ENCODE measurements at places on chromosomes 12 and 14.

GRCh38 chr14:34135492-34135891, 184.6 kb upstream of the EGLN3 start:
- no peak for DNase-seq

- DNase-seq = no peak
These were observed 108.7 kb downstream of the PTGER2 start for GRCh38 chr14:52422650-52423356.

DNA sequence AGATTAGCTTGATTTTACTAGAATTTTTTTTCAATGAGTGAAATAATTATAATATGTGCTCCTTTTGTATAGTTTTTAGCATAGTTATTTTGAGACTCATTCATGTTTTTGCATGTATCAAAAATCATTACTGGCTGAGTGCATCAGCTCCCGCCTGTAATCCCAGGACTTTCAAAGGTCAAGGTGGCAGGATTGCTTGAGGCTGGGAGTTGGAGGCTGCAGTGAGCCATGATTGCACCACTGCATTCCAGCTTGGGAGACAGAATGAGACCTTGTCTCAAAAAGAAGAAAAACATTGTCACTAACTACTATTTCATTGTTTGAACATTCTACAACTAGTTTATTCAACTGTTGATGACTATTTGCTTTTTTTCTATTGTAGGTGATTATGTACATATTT, 802.7 kb downstream of the SLC16A7 start:
- no peak for DNase-seq

GRCh38 chr12:98595243-98595988, 1.9 kb downstream of the SLC25A3 start:
- DNase-seq = peak; percentile 5

GRCh38 chr12:110896559-110896958, 23.8 kb downstream of the MYL2 start:
- no peak for DNase-seq

GRCh38 chr12:1328391-1328790, 266.0 kb downstream of the FBXL14 start:
- no peak for DNase-seq

DNA sequence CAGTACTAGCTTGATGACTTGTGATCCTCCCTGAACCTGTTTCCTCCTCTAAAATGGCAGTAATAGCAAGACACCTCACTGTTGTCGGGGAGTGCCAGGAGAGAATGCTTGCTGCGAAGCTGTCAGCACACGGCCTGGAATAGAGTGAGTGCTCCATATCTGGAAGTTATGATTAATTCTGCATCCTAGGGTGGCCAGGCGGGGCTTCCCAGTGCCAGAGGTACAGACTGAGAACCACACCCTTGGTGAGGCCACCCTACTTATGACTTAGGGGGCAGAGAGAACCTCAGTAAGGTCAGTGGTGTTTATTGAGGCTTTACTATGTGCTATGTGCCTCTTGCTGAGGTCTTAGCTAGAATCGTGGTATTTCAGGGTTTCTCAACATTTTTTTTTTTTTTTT, 20.1 kb downstream of the MORN3 start:
- no peak for DNase-seq

DNA sequence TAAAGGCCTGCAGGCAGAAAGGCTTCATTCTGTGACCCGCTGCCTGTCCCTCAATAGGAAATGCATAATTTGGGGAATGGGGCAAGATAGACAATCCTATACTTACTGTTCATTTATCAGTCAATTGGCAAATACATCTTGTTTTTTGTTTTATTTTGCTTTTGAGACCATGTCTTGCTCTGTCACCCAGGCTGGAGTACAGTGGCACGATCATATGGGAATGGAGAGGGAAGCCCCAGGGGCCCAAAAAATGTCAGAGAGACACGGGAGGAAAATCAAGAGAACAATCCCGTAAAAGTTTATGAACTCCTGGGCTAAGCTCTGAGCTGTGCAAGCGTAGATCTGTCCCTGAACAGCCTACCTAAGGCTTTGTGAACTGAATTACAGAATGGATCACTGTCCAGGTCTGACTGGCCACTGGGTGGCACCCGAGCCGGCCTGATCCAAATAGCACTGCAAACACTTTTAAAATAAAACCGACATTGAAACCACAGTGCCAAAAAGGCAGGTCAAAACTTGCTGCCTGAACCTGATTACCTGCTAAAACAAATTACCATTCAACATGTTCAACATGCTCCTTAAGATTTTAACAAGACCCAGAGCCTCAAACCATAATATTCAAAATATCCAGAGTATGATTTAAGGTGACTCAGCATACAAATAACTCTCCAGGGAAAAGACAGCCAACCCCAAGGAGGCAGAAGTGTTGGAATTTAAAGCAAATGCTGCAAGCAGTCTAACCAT, 11.8 kb downstream of the COPS7A start:
- DNase-seq = peak; percentile 18

GRCh38 chr12:54958048-54958658, 26.4 kb downstream of the TESPA1 start:
- peak; percentile 29 for DNase-seq

- DNase-seq = peak; percentile 63
These were observed 61.3 kb downstream of the C14orf132 start for GRCh38 chr14:96100161-96101064.

DNA sequence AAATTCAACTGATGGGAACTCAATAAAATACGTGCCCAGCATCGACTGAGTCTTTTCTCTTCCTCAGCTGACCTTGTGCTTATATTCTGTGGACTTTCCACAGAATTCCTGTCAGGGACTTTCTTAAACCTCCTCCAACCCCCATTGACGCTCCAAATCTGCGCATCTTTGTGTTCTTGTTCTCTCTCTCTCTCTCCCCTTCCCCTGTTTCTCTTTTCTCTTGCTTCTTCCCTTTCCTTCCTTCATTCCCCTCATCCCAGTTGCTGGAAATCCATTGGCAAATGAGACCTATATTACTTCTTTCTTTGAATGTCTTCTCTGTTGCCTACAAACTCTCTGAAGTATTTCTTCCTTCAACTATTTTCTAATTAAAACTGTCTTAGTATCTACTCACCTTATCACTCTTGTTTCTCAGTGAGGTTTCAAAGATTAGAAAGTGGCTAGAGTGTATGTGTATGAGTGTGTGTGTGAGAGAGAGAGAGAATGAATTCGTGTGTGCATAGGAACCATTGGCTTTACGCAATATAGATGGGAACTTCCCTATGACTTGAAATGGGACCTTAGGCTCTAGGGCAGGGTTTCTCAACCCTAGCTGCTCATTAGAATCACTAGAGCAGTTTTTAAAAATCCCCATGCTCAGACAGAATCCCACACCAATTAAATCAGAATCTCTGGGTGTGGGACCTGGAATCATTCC, 41.8 kb upstream of the DHRS7 start:
- DNase-seq = no peak

All from stimulated activated naive CD4-positive, alpha-beta T cell (primary cell).